ENCODE measurements at places on chromosomes 11 and 22.

DNA sequence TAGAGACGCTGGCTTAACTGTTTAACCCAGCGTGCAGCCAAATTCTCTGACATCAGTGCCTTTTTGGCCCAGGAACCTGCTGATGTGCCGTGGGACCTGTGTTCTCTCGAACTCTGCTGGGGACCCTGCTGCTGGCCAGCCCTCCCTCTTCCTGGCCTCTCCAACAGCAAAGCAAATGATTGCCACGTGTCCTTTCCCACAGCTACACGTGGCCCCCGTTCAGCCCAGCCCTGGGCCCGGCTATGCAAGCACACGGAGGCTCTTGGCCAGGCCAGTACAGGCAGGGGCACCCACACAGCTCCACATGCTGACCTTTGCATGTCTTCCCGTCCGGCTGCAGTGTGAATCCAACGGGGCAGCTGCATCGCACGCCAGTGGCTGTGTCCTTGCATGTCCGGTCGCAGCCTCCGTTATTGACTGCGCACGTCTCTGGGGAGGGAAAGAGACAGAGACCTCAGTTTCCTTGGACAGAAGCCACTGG lies 51.6 kb upstream of the TTLL12 start:
- no peak for DNase-seq

GRCh38 chr22:45435544-45436139 lies 22.1 kb downstream of the RIBC2 start:
- peak; percentile 67 for DNase-seq

DNA sequence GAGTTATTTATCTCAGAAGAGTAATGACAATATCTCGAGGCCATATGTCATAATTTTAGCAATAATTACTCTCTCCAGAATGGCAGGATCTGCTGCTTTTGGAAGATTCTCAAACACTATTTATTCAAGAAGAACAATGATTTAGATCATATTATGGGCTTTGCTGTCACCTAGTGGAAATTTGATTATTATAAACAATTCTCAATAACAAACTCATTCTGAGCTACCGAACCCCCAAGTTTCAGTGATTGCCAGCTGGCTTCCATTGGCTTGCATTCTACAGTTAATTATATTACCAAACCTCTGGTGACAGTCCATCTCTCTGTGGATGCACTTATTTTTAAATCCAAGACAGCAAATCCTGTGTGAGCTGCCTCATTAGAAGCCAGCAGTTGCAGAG lies 27.9 kb upstream of the SLC36A4 start:
- DNase-seq, result no peak

DNA sequence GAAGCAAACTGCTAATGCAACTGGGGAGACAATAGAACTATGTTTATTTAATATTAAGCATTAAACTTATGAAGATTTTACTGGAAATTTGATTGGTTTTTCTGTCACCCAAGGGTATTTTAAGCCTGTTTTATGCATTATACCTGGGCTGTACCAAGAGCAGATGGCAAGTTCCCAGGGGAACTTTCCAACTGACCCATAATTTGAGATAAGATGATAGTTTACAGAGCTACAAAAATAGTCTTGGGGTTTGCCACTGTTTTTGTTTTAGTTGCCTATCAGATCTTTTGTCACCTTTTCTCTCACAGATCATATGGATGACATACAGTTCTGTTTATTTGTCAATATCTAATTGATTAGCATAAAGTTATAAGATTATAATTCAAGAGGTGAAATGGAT lies 43.9 kb downstream of the PDE3B start:
- no peak for DNase-seq

DNA sequence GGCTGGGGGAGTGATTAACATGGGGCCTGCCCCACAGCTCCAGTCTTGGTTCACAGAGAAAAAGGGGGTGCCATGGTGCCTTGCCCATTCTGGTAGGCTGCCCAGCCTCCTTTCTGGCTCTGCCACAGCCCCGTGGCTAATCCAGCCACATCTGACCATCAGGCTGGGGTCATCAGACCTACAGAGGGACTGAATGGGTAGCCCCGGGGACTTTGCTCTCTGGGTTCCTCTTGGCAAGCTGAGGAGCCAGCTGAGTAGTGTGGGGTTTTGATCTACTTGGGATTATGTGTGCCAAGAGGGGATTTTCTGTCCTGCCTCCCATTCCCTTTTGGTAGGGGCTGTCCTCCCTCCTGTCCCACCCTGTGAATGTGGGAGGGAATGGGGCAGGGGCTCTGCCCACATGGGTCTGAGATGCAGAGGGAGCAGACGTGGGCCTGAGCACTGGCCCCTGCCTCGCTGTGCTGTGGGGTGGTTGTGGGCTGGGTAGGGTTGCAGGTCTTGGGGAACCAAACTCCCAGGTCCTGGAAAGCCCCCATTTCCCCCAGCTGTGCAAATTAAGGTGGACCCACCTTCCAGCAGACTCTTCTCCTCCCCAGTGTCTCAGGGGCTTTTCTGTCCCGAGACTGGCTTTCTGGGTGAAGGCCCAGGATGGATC lies 32.0 kb downstream of the CD82 start:
- no peak for DNase-seq

DNA sequence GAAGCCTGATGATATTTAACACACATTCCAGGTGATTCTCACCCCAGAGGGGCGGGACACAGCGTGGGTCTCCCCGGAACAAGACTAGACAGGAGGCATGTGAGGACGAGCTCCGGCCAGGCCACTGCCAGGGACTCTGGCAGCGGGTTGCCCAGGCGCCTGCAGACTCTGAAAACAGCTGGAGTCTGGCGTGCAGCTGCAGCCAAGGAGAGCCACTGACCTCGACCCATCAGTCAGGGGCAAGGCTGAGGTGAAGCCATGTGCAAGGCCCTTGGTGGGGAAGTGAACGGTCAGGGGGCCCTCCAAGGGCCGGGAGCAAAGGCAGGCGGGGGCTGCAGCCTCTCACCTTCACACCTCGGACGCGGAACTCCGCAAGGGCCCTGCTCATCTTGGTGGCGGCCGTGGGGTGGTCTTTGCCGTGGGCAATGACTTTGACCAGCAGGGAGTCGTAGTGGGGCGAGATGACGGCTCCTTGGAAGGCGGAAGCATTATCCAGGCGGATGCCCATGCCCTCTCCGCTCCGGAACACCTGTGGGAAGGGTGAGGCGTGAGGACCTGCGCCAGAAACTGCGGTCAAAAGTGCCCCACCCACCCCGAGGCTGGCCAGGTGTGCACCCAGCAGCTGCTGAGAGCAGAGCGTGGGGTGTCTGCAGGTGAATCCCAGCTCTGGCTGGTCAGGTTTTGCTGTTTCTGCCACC lies 6.7 kb downstream of the LRFN4 start:
- DNase-seq, result no peak

DNA sequence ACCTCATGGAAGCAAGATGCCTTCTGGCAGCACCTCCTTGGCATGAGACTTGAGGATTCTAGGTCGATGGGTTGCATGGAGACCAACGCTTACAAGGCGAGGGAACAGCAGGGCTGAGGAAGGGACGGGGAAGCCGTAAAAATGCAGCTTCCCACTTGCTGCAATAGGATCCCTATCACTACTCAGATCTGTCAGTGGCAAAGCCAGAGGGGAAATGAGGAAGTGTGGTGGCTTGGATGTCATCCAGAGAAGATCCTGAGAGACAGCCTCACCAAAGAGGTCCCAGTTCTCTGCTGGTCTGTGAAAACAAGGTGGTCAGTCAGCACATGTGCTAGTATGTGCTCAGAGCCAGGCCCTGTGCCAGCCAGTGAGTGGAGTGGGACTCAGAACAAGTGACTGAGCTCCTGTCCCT lies 22.2 kb downstream of the CYB5R2 start:
- no peak for DNase-seq

DNA sequence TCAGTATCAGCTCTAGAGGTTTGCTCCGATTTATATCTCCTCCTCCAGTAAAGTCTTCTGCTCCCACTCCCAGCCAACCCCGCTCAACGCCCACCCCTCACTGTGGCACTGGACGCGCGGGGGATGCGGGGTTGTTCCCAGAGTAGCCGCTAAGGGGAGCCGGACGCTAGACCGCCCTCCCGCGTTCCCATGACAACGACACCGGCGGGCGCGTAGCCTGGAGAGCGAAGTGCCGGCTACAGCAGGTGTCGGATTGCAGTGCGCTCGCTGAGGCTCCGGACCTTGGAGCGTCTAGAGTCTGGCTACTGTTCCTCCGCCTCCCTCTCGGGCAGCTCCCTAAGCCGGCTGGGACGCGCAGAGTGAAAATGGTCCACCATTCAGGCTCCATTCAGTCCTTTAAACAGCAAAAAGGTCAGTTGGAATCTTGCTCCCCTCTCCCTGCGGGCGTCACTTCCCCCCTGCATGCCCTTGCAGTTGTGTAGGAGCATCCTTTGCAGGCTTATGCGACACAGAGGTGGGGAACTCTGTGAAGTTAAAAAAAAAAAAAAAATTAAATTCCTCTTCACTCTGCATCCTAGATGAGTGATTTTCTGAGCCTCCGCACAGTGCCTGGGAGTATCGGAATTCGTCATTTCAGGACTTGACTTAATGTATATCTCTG lies at the start of gene ANO3:
Gene ANO3 (plus strand): TSS at position 220 of the 661 bp plus-strand sequence. CDS start 146 bp downstream, at position 366.
- peak; percentile 57 for DNase-seq

GRCh38 chr11:116065191-116065895 lies 561.1 kb upstream of the CADM1 start:
- no peak for DNase-seq

DNA sequence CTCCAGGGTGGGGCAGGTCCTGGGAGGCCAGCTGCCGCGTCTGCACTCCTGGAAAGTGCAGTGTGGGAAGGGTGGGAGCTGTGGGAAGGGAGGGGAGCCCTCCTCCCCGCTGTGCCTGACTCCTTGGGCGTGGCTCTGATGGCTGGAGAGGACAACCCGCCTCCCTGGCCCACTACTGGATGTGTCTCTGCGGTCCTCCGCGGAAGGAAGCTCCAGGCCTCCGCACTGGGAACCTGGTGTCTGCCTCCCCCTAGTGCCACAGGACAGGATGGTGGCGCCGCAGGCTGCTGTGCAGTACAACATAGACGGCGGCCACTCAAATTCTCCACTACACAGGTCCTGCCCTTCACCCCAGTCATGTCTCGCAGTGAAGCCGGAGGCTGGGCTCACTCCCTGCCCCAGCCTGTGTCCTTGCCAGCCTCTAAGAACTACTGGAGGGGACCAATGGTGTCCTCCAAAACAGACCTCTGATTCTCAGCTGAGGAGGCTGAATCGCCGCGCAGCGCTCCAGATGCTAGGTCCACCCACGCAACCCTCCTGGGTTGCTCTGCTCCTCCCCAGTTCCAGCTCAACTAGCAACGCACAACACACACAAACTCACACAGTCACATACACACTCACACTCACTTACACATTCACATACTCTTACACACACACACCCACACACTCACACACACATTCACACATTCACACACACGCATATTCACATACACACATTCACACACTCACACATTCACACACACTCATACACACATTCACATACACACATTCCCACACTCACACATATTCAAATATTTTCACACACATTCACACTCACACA lies 12.4 kb upstream of the DSCAML1 start:
- DNase-seq, result no peak

DNA sequence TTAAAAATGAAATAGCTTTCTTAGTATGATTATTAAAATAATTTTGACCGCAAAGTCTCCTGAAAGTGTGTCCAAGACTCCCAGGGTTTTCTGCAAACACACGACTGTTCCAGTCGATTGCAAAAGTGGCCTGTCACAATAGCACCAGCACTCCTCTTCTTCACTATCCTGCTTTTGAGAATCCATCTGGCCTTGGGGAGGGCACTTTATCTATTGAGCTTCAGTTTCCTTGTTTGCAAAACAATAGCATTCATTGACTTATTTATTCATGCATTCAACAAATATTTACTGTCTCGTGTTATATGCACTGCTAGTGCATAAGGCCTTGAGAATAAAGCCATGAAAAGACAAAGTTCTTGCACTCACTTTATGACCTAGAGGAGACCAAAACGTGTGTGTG lies 96.2 kb upstream of the NTM start:
- no peak for DNase-seq

- DNase-seq, result no peak
These were observed 14.8 kb downstream of the LRRC55 start for GRCh38 chr11:57196596-57196995.

DNA sequence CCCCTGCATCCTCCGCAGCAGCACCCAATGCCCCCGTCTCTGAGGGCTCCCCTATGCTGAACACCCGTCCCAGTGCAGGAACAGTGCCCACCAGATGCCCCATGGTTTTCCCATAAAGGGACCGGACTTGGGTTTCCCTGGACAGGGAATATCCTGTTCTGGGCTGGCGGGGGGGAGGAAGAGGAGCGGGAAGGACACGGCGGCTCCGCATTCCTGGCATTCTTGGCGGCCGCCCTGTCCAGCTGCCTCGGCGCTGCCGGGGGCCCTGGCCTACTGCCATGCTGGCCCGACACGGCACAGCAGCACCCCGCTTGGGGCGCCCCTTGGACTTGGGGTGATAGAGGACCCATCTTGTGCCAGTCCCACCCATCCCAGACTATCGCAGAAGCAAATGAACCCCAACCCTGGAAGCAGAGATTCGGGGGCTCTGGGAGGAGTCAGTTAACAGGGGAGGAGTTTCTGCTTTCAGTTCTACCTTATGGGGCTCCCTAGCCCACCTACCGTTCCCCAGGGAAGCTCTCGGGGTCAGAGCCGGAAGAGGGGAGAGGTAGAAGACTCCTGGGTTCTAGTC lies 23.7 kb upstream of the CBX7 start:
- no peak for DNase-seq

DNA sequence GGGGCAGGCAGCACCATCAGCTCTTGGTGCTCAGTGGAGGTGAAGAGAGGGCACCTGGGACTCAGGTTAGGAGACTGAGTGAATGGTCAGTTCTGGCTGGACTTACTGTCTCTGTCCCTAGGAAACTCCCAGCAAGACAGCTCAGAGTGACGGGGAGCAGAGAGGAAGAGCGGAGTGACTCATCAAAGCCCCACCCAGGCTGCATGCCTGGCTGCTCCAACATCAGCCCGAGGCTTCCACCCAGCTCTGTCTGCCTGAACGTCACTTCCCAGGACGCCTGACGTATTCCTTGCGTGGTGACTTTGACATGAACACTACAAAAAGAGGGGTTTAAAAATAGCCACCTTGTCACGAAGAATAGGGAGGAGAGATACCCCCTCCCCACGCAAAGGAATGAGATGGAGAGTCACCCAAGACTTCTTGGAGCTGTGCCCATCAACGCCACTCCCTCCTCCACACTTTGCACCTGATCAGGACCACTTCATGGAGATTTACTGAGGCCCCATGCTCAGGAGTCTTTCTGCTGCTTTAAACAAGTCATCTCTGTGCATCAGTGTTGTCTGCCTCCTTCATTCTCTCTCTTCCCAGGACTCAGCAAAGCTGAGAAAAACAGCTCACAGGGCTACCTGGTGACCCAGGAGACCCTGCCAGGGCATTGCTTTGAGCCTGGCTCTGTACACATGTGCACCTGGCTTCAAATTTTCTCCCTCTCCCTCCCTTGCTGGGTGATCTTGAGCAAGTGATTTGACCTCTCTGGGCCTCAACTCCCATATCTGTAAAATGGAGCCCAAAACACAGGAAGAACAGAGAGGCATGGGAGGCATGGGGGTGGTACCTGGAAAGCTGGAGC lies 83.1 kb downstream of the MN1 start:
- DNase-seq, result peak; percentile 78

DNA sequence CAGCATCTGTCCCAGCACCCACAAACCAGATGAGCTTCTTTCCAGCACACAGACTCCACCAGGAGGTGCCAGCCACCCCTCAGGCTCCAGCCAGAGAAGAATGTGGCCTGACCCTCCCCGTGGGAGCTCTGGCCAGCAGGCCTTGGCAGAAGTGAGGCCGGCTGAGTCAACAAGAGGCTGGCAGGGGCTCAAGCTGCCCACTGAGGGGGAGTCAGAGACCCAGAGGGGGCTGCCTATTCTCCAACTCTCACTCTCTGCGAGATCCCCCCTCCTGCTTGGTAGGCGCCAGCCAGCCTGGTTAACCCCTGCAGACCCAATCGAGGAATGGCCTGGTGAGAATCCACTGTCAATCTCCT lies 10.6 kb upstream of the CDC42EP1 start:
- no peak for DNase-seq

- DNase-seq, result no peak
These were observed 161.1 kb downstream of the NAV2 start for GRCh38 chr11:19873730-19874129.

Data from non-pigmented ciliary epithelial cell (primary cell).